ENCODE measurements at places on chromosomes 4 and X.

DNA sequence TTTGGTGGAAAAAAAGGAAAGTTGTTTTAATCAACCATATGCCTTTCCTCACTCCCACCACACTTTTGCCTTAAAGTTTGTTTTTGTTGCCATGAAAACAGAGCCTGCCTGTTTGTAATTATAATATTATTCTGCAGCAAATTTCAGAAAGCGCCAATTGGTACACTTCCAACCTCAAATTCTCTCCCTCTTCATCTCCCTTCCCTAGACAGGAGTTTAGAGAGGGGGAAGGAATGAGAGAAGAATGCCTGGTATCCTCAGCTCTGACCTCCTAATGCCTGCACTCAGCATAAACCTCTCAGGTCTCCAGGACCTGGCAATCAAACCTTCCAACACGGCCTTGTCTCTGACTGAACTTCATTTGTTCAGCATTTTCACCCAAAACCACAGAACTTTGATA, 138.4 kb upstream of the HCCS start:
- peak; percentile 59 for DNase-seq

DNA sequence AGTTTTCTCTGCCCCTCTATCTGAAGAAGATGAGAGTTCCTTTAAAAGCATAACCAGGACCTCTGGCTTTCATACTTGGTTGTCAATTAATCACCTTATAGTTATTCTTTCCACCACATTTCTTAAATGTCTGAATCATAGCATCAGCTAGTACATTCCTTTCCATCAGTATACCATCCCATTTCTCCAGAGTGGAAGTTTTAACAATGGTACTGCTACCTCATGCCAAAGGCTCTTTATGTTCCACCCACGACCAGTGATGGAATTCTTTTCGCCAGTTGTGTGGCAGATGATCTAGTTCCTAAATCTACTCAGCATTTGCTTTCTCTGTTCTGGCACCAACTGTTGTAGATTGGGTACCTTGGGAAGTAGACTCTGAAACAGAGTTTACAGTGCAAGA, 379.8 kb downstream of the ZNF674 start:
- DNase-seq, result peak; percentile 42

DNA sequence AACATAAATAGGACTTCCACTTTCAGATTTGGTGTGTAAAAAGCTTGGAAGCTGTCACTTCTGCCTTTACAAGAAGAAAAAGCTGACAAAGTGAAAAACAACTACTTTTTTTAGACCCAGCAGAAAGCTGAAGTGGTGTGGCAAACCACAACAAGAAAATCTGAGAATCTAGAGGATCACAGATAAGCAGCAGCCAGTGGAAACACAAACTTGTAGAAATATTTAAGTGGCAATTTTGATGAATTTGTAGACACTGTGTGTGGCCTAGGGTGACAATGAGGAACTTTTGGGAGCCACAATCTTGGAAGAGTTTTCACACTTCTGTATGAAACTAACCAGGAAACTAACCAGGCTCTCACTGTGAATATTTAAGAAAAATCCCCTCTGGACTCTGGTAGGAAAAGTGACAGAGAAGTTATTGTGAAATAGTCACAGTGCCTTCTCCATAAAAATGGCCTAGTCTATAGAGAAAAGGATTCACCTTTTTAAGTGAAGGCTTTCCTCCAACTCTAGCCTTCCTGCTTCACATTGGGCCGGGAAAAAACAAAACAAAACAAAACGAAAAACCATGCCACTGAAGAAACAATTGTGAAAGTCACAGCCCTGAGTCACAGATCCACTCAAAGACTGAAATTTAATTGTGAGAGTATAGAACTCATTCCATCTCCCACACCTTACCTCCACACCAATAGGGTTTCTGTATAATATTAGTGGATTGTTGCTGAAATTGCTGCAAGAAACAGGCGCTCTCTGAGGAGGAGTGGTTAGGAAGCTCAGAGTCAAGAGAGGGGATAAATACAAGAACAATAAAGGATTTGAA, 26.7 kb upstream of the GUCY1A1 start:
- no peak for DNase-seq

GRCh38 chr4:14392378-14392777, 609.9 kb upstream of the CPEB2 start:
- no peak for DNase-seq

- no peak for DNase-seq
Measured at GRCh38 chr4:61520166-61520565, 320.0 kb downstream of the ADGRL3 start.

GRCh38 chr4:73661646-73662119, 41.4 kb upstream of the RASSF6 start:
- DNase-seq, result peak; percentile 85

GRCh38 chr4:138861135-138861534, 154.4 kb upstream of the NOCT start:
- DNase-seq, result no peak

DNA sequence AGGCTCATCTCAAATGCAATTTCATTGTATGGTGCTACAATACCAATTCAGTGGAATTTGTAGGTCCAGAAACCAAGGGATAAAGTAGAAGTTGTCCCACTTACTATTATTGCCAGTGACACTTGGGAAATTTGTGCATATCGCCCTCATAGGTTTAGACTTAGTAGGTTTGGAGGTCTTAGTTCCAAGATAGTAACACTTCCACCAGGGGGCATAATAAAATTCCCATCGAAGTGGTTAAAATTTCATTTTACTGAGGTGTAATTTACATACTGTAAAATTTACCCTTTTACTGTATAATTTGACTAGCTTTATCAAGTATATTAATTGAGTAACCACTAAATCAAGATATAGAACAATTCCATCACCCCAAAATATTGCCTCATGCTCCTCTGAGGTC, 174.6 kb downstream of the INPP4B start:
- no peak for DNase-seq

DNA sequence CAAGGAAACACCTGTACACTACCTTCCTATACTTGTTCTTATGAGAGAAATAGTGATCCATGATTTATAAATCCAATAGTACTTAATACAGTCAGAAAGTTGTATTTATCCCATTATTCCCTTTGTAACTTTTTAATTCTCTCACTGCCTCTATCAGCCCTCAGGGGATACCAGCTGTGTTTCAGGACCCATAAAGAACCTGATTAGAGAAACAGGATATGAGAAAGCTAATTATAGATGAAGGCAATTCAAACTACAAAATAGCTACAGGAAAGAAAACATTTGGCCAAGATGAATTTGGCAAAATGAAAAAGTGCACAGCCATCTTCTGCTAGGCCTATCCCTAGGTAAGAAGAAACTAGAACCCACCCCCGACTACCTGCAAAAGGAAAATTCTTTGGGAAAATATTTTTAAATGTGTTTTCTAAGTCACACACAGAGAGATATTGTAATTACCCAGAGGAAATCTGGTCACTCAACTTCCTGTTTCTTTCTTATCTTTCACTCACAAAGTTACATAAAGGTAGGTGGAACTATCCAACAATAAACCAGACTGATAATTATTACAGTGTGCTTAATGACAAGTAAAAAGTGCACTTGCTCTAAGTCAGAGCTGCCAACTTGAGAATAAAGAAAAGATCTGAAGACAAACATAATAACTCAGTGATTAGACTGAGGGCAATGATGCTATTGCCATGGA, 836.5 kb upstream of the HTR2C start:
- no peak for DNase-seq

DNA sequence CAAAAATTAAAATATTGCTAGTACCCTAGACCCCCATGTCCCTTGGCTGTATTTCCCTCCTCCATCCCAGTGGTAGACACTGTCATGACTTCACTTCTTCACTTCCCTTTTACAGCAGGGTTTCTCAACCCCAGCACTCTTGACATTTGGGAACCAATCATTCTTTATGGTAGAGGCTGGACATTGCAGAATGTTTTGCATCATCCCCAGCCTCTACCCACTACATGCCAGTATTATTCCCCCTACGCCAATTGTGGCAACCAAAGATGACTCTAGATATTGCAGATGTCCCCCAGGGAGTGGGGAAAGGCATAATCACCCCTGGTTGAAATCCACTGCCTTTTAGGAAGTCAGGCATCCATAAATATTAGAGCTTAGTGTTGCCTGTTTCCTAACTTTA, 138.6 kb downstream of the AMELX start:
- no peak for DNase-seq

- peak; percentile 37 for DNase-seq
Measured at GRCh38 chrX:123184219-123184865, at the start of gene GRIA3. Gene GRIA3 (plus strand): TSS chrX:123184278. CDS start chrX:123184536, 258 bp downstream.

GRCh38 chr4:77025643-77026321, 50.0 kb downstream of the CCNI start:
- no peak for DNase-seq

DNA sequence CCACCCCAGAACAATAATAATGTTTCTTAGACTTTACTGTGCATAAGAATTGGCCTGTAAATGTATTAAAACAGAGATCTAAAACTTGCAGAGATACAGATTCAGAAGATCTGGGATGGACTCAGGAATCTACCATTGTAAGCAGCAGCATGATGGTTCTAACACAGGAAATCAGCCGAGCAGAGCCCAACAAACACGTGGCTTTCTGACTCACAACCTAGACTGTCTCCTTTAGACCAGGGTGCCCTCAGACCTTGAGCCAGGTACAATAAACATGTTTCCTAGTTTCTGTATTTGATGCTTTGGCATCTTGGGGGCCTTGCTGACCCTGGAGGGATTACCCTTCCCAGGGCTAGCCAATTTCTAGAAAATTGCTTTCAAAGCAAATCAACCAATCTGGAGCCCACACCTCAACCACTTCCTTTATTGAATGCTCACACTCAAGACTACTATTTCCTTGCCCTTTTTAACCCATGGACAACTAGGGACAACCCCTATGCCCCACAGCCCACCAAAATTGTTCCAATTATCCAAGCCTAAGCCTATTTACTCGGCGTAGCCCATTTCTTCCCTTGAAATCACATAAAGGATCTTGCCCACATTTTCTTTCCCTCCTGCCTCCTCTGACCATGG, 80.5 kb downstream of the TBC1D9 start:
- DNase-seq, result no peak

DNA sequence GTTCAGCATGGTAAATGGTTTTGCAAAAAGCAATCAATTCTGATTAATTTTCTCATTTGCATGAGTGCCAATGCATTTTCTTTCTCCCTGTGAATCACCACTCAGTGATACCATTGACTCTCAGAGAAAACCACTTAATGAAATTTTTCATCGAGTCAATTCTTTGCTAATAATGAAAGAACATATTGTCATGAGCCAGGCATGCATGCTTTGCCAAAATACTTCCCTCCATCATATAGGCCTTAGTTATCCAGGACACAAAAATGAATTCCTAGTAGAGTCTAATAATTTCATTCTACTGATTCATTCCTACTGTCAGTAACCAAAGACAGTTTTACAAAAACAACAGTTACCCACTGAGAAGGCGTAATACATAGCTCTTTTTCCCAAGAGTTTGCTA, 680.0 kb downstream of the TRIML1 start:
- no peak for DNase-seq

DNA sequence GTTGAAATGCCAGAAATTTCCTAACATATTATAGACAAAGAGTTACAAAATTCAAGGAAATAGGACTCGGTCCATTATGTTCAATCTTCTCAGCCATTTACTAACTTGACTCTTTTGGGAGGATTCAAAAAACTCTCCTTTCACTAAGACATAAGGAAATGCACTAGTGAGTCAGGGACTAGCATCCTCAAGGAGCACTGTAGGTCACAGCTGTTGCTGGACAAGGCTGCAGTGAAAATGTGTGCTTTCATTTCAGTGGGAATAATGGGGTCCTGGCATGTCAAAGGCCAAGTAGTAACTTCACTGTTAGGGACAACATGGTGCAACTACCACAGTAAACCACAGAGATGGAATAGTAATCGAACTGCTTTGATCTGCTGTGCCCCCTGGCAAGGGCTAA, 56.9 kb upstream of the ABCG2 start:
- no peak for DNase-seq

GRCh38 chr4:118173956-118174725, 139.9 kb downstream of the NDST3 start:
- DNase-seq, result peak; percentile 45

All from GM04503 (cell line).